GM20000 (cell line): ENCODE measurements at places on chromosomes 5 and 9.

DNA sequence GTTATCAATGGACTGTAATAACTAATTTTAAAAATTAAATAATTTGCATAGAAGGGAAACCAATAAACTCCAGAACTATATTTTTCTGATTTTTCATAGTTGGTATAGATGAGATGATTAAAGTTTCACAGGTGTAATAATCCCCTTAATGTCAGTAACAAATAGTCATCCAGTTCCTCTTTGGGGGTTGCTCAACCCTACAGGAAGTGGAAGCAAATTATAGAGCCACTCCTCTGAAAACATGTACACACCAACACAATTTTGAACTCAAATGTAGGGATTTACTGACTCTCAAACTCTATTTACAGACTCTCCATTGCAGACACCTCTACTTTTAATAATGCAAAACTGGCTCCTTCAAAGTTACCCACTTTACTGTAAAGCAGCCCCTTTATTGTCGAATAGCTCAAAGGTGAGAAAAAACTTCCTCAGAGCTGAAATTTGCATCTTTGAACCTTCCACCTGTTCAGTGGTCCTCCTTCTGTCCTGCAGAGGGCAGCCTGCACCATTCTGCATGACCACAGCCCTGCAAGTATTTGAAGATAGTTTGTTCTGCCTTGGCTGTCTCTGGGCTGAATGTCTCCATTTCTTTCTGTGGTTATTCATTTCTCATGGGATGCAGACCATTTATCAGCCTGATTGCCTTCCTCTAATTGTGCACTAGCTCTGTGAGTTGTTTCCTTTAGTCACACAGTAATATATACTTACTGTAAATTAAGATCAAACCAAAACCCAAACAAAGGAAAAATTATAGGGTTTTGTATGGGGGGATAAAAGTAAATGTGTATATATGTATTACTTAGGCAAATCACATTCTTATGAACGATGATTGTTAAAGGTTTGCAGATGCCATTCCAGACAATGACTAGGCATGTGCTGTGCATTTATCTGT lies 383.2 kb upstream of the SGCD start:
- peak; percentile 56 for DNase-seq

DNA sequence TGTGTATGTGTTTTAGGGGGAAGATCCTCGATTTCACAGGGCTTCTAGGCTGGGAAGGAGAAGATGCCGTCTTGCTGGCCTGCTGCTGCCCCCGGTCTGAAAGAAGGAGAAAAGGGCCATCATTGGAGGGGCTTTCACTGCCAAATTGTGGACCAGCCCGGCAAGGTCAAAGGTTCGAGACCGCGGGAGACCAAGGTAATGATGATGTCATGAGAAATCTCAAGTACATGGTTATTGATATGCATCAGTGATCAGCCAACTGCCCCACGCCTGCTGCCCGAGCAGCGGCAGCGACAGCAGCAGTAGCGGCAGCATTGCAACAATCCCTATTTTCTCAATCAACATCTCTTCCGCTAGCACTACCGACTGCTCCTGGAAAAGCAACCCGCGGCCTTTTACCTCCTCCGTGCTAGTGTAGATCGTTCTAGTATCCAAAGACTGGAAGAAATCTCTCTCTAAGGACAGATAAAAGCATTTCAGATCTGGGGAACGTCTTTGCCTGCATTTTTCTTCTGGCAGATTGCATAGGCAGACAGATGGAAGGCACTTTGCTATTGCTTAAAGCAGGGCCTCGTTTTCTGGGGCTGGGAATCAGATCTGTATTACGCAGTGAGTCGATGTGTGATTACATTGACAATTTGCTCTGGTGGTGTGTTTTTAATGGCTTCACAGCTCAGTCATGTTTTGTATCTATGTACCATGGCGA lies 215.3 kb downstream of the MEF2C start:
- no peak for DNase-seq

GRCh38 chr5:117182104-117182503 lies 607.5 kb upstream of the SEMA6A start:
- no peak for DNase-seq

DNA sequence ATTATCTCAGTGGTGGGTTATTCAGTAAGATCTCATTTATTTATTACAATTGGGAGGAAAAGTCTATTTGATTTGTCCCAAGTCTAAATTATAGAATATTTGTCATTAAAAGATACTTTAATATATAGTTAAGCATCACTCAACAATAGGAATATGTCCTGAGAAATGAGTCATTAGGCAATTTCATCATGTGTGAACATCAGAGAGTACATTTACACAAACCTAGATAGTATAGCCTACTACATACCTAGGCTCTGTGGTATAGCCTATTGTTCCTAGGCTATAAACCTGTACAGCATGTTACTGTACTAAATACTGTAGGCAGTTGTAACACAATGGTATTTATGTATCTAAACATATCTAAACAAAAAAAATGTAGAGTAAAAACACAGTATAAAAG lies 135.0 kb upstream of the RASA1 start:
- no peak for DNase-seq

GRCh38 chr9:134344800-134345310 lies 18.6 kb downstream of the RXRA start:
- no peak for DNase-seq

DNA sequence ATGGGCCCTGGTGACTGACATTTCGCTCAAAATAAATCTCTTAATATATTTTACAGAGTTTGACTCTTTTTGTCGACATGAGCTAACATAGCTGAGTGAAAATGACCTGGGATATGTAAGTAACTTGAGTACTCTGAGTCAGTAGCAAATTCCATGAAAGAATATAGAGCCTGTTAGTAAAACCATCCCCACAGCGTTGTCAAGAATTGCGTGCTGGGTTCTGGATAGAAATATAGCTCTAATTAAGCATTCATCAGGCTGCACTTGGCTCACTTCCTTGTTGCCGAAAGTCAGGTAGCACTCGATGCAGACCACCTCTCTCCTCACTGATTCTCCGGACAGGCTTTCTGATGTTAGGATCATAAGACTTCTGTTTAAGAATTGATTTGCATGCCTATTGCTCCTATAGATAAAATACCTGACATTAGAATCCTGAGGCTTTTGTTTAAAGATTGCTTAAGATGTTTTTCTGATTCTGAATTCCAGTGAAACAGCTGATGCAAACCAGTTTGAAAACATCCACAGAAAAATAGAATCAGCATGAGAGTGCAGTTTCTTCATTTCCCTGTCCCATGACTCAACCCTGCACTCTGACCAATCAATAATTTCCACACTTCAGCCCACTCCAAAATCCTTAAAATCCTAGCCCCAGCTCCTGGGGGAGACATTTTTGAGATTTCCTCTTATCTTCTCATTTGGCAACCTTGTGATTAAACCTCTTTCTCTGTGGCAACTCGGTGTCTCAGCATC lies 310.6 kb downstream of the DIRAS2 start:
- DNase-seq: no peak

- no peak for DNase-seq
These were observed 39.2 kb upstream of the RARS1 start for GRCh38 chr5:168446983-168447619.

DNA sequence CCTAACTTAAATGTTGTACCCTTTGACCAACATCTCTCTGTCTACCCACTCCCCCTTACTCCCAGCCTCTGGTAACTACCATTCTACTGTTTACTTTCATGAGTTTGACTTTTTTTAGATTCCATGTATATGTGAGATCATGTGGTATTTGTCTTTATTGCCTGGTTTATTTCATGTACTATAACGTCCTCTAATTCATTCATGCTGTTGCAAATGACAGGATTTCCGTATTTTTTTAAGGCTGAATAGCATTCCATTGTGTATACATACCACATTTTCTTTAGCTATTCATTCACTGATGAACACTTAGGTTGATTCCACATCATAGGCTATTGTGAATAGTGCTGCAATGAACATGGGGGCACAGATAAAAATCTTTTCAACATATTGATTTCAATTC lies 11.8 kb upstream of the NDUFB6 start:
- no peak for DNase-seq

GRCh38 chr9:114460513-114461199 lies 44.6 kb downstream of the WHRN start:
- DNase-seq: no peak

GRCh38 chr9:2260417-2261306 lies 245.5 kb downstream of the SMARCA2 start:
- DNase-seq: no peak

DNA sequence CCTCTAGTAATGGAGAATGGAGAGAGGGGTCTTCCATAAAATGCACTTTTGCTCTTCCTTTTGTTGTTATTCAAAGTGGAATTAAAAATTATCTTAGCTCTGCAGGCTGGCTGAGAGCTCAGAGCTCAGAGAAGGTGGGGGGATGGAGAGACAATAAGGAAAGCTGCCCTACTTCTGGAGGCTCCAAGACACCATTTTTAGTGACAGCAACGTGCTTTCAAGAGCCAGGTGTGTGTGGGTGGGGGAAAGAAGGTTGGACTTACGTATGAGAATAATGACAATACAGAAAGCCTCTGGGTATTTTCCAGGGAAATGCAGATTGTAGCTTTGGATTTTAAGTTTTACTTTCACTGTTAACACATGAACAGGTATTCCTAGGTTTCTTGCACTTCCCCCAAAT lies 173.9 kb downstream of the TRPM3 start:
- DNase-seq: no peak

DNA sequence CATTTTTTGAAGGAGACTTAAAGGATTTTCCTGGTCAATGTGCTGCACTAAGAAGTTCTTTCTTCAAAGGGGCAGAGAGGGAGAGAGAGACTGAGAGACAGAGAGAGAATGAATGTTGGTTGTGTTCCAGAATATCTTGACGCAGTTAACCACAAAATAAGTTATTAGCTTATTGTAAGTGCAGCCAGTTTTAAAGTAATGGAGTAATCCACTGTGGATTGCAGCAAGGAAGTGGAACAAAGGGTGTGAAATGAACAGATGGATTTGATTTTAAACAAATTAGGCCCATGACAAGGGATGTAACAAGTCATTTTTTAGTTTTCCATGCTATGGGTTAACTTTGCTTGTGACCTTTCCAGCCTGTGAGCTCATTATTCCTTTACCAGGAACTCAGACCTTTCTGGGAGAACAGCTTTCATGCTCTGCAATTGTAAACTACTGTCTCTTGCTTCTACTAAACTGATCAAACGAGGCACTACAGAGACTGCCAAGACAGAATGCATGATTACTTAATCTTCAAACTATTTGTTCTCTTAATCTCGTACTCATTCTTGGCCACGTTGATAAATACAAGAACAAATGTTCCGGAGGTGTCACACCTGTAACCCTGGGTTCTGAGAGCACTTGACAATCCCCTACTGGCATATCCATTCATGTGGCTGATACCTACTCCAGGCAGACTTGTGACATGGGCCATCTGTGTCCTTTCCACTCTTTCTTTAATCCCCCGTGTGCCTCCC lies 131.1 kb downstream of the TLE1 start:
- no peak for DNase-seq

- no peak for DNase-seq
These were observed 41.0 kb downstream of the TSTD2 start for GRCh38 chr9:97592126-97592525.

DNA sequence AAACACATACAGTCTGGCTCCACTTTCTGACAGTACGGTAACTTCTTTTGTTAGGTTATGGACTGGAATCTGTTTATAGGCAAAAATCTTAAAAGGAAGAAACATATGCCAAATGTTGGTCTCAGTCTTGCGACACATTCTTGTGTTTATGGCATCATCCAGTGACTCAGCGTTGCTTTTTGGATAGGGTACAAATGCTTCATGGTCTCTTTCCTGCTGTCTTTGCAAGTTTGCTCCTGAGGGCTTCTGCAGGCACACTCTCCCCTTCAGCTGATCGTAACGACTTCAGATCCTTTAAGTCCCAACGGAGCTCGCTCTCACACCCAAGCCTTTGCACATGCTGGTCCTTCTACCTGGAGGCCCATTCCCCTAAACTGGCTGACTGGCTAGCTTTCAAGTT lies 23.6 kb upstream of the TNFSF8 start:
- no peak for DNase-seq

- no peak for DNase-seq
These were observed 16.3 kb upstream of the ANXA1 start for GRCh38 chr9:73135394-73135793.

DNA sequence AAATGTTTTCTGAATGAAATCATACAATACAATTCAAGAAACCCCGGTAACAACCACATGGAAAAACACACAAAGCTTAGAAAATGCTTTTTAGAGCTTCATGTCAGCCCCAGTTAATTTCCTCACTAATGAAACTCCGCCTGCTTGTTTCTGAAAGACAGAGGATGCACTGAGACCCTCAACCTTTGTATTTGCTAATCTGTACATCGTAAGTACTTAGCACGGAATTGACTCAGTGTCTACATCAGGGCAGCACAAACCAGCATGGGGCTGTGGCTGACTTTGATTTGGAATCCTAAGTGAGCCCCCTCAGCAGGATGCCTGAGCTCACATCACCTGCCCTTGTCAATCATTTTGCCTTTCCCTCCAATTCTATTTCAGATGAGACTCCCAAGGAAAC lies 499.1 kb upstream of the MPDZ start:
- DNase-seq: no peak

DNA sequence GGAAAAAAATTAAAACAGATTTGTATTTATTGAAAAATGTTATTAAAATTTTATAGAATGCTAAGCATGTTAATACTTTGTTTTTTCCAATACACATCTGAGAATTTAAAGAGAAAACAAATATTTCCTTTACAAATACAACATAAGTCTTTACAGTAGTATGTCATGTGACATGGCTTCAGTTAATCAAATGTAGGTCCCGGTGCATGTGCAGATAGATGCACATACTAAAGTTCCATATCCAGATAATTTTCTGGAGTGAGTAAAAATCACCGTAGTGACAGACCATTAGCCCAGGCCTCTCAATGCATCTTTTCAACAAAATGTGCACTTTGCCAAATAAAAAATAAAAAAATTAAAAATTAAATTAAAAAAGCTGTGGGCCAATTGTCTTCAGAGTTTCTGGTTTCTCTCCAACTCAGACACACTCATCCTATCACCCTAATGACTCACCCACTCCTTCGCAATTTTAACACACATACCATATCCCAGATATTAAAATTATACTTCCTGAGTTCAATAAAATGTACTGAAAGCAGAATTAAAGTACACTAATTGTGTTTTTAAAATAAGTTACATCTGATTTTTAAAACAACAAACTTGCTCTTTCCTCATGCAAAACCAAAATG lies 508.1 kb downstream of the NR2F1-AS1 start:
- DNase-seq: no peak

GRCh38 chr9:133584167-133584558 lies 25.0 kb downstream of the FAM163B start:
- DNase-seq: no peak

DNA sequence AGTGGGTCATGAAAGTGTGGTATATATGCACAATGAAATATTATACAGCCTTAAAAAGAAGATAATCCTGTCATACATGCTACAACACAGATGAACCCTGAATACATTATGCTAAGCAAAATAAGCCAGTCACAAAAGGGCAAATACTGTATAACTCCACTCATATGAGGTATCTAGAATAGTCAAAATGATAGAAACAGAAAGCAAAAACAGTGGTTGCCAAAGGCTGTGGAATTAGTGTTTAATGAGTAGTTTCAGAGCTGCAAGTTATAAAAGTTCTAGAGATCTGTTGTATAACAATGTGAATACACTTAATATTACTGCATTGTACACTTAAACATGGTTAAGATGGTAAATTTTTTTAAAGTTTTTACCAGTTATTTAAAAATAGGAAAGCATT lies 135.0 kb downstream of the OXCT1 start:
- DNase-seq: no peak
